ENCODE measurements at places on chromosomes 2 and 18.

GRCh38 chr2:64453770-64454385 is at the start of gene LGALSL:
Gene LGALSL (plus strand): TSS chr2:64454162. CDS start chr2:64454546, 384 bp downstream.
- DNase-seq: peak; percentile 76

GRCh38 chr2:216842636-216843035 is 17.2 kb downstream of the TNP1 start:
- DNase-seq: peak; percentile 56

DNA sequence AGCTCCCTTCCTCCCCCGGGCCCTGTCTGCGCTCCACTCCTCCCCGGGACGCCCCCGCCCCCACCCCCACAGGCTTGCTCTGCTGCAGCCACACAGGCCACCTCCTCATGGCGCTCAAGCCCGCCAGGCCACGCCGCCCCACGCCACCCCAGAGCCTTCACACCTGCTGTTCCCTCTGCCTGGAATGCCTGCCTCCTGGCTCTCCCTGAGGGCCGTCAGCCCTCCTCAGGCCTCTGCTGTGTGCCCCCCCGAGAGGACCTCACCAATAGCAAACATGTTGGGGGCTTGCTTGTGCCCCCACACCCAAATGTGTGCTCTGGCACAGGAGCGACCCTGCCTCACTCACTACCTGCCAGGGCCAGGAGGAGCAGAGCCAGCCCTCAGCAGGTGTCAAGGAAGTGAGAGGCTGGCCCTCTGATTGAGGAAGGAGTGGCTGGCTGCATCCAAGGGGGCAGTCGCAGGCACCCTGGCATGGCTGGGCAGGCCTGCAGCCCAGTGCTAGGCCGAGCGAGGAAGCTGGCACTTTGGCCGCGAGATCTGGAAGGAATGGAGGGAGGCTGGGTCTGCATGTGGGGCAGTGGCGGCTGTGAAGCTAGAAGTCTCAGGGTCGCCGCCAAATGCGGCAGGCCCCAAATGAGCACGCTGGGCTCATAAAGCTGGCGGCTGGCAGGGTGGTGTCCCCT is 86.5 kb downstream of the INHBB start:
- no peak for DNase-seq

GRCh38 chr2:21431078-21431477 is 307.3 kb downstream of the TDRD15 start:
- DNase-seq: no peak

DNA sequence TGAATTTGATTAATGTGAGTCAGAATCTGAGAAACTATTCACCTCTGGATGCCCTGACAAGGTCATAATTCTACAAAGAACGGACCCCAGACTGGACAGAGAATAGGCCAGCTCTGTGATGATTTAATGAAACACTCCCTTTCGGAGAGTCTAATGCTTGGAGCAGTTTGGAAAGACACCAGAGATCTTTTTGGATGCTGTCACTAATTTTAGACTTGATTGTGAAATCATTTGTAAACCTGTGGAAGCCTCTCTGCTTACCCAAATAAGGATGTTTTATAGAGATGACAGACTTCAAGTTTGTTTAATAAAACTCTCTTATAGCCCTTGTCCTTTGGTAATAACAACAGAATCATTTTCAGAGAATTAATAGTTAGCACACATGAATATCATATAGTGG is 83.5 kb downstream of the MYL12B start:
- no peak for DNase-seq

Data from ovary (tissue), 10 donors.